ENCODE measurements at places on chromosomes 2 and 18.

- DNase-seq: no peak
Observed at GRCh38 chr2:223882715-223883114, 45.3 kb upstream of the AP1S3 start.

- DNase-seq: no peak
Observed at GRCh38 chr2:240707043-240707756, 15.5 kb downstream of the AQP12A start.

DNA sequence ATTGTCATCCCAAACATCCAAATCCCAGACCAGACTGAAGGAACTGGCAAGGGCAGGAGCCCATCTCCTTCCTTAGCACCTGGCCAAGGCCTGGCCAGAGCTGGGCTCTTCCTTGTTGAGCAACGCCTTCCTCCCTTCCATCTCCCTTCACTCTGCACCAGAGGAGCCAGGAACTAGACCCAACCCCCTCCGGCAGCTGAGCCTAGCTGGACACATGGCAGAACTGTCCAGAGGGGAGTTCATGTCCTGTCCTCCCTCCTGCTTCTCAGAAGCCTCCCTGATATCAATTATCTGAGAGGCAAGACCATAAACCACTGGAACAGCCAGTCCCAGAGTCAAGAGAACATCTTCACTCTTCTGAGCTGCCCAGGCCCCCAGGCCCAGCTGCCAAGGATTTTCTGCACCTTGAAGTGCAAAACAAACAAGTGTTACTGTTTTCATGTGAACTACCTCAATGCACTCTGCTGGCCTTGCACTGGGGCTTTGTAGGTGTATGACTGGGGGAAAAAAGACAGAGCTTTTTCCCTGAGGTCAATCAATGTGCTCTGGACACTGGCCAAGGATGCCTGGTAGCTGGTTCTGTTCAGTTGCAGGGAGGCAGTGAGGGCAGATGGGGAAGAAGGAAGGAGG, 107.6 kb upstream of the MSH6 start:
- DNase-seq: no peak

DNA sequence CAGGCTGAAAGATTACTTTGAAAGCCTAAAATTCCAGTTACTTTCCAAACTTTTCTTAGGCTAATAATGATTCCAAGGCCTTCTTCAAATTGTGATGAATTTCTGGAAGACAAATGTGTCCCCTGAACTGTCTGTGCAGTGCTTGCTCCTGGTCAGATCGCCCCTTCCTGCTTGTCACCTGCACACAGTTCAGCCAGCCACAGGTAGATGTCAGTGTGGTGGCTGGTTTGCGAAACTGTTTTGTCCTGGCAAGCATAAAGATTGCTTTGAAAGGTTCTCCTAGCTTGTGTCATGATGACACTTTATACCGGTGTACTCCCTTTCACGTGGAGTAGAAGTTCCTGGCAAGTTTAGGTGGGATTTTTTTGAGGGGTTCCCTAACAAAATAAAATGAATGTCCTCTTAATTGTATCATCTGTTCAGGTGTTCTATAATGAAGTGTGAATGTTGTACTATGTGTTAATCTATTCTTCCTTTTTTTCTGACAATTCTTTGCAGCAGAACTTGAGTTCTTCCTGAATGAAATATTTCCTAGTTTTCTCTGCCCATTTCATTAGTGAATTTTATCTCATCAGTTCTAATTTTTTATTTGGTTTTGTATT, 298.8 kb downstream of the ZNF407 start:
- peak; percentile 39 for DNase-seq

- DNase-seq: no peak
Observed at GRCh38 chr2:167190053-167190452, 301.8 kb downstream of the XIRP2 start.

GRCh38 chr18:13546638-13547037, 179.7 kb downstream of the FAM210A start:
- no peak for DNase-seq

- DNase-seq: no peak
Observed at GRCh38 chr2:63654959-63655358, 66.2 kb downstream of the MDH1 start.

DNA sequence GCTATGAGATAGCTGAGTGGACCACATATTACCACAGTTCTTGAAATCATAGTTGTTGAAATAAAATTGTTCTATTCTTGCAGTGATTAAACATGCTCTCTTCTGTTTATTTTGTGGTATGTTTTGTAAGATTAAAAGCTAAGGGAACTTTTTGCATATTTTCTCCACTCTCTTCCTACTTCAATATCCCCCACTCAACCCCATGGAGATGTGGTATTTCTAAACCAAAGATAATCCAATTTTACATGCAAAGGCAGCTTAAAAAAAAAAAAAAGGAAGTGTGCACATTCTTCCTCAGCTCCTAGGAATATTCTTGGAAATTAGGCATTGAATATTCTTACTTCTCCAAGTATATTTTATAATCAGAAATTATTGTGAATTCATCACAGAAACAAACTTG, 15.0 kb upstream of the PAX3 start:
- DNase-seq: no peak

- no peak for DNase-seq
Observed at GRCh38 chr2:129379411-129379810, 600.1 kb upstream of the RAB6C start.

DNA sequence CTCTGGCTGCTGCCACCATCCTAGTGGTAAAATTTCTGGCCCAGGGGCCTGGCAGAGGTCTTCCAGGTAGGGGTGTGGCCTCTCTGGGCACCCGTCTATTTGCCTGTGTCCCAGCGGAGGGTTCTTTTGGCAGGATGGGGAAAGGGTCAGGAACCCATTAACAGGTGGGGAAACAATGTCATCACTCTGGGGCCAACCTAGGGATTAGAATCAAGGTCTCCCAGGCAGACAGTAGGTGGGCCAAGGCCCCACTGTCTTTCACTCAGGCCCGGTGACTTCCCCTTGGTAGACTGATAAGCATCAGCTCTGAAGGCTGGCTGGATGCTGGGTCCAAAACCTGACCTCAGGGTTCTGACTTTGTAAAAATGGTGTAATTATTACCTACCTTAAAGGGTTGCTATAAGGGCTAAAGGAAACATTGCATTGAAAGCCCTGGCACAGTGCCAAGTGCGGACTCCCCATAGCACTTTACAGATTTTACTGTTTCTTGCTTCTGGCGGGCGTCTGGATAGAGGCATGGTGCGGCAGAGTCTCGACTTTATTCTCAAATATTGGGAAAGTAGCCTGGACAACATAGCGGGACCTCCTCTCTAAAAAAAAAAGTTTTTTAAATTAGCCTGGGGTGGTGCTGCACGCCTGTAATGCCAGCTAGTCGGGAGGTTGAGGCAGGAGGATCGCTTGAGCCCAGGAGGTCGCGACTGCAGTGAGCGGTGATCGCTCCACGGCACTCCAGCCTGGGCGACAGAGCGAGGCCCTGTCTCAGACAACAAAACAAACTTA, 2.2 kb downstream of the LBX2 start:
- DNase-seq: no peak

DNA sequence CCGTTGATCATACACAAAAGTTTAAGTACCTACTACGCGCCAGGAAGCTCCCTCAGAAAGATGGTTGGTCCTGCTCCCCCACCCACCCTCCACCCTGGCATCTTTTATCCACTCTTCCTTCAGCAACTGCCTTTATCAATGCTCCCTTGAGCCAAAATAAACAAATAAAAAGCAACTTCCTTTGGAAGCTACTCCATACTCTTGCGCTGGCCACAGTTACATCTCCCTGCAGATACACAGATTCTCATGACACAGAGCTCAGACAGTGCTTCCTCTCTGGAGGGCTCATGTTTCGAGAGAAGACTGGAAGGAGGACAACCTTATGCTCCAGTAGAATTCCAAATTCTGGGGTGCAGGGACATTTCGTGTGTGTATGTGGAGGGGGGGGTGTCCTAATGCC, 3.8 kb upstream of the STEAP3 start:
- no peak for DNase-seq

- no peak for DNase-seq
Observed at GRCh38 chr2:103174711-103175110, 412.9 kb downstream of the TMEM182 start.

DNA sequence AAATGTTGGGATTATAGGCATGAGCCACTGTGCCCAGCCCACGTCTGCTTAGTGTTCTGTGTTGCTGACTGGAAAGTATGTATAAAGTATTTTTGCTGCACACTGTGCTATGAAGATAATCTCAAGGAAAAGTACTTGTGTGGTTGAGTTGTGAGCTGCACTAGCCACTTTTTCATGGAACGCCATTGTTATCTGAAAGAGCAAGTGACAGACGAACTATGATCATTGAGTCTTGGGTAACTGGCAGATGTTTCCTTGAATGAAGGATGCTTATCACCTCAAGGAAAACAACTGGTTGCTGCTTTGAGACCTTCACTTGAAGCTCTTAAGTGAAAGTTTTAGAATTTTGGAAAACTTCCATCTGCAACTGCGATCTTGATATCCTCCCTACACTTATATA, 82.2 kb upstream of the KCTD1 start:
- DNase-seq: no peak

GRCh38 chr2:10022445-10022844, 20.9 kb upstream of the KLF11 start:
- DNase-seq: no peak

- DNase-seq: no peak
Observed at GRCh38 chr2:62158444-62159121, 37.3 kb upstream of the B3GNT2 start.

GRCh38 chr2:170812710-170813600, 3.7 kb upstream of the GAD1 start:
- DNase-seq: no peak

DNA sequence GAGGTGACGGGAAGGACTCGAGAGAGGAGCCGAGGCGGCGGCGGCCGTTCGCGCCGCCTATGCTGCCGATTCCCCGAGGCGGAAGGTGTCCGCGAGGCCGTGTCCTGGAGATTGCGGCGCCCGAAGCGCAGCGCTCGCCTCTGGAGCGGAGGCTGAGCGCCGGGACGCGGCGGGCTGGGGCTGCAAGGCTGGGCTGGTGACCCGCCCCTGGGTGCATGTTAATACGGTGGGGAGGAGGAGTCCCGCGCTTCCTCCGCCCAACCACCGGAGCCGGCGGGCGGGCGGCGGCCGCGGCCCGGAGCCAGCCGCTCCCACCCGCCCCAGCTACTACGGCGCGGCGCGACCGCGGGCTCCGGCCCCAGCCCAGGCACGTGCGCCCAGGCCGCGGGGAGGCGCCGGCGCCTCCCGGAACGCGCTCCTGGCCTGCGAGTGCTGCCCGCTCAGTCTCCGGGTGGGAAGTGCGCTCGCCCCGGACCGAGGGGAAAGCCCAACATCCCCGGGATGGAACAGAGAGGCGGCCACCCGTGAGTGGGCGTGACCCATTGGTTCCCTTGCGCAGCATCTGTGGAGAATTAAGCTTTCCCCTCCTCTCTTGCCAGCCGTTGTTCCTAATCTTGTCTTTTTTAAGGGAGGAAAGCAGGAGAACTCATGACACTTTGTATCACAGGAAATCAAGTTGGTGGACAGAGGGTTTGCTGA, at the start of gene DLGAP1:
Gene DLGAP1 (minus strand): TSS at position 195 of the 699 bp plus-strand sequence.
- no peak for DNase-seq

DNA sequence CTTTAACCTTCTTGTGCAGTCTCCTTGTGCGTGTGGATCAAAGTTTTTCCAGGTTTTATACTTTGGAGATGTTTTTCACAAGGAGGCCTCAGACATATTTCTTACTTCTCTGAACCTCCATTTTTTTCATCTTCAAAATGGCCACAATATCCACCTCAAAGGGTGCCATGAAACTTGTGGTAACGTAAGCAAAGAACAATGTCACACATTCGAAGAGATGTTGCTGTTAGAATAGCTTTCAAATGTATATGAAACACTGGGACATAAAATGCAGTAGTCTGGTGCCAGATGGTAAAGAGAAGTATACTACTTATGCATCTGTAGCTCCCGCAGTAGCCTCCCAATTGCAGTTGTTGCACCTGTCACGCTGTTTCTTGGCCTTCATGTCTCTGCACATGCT, 2.6 kb upstream of the KRCC1 start:
- DNase-seq: no peak

- DNase-seq: peak; percentile 51
Observed at GRCh38 chr2:84970868-84971509, at the start of gene KCMF1. Gene KCMF1 (plus strand): TSS chr2:84971161. CDS start chr2:84971452, 291 bp downstream.

DNA sequence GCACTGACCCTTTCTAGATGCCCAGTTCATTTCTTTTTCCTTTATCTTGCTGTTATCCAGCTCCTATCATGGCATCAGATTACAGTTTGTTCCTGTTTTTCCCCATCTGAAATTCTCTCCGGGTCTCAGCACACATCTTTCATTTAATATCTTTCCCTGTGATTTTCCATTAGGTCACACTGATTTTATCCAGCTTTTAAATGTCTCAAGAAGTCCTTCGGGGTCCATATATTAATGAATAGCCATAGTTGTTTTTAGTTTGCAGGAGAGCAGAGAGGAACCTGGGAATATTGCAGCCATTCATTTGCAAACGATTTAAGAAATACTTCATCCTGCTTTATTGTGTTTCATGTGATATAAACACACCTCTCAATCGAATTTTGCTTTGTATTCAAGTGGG, 374.2 kb downstream of the TDRD15 start:
- DNase-seq: no peak

- no peak for DNase-seq
Observed at GRCh38 chr2:70477441-70477844, 76.2 kb downstream of the TGFA start.

DNA sequence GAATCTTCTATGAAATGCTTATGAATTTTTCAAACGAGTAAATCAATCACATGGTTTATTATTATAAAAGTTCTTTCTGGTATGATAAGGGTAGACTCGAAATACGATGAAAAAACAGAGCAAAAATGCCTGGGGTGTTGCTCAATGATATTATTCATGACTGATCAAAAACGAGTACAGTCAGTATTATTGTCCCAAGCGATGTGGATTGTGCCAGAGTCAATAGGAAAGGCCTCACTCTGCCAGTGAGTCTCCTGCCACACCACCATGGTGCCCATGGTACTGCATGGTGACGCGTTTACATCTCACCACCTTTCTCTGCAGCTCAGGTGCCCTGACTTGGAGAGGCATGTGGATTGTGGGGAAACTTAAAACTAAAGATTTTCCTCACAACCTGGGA, 58.5 kb downstream of the KCTD1 start:
- DNase-seq: no peak

GRCh38 chr2:173752152-173752551, 213.0 kb downstream of the SP3 start:
- no peak for DNase-seq

- DNase-seq: no peak
Observed at GRCh38 chr2:119940856-119941255, 72.0 kb upstream of the EPB41L5 start.

- DNase-seq: no peak
Observed at GRCh38 chr2:167834707-167835106, 412.7 kb downstream of the STK39 start.

GRCh38 chr2:39623917-39624316, 41.8 kb upstream of the TMEM178A start:
- DNase-seq: no peak

- DNase-seq: no peak
Observed at GRCh38 chr2:143336719-143337210, 207.5 kb downstream of the ARHGAP15 start.

Measured in activated CD4-positive, alpha-beta T cell treated with anti-CD3 and anti-CD28 coated beads for 1 hour (primary cell).